ENCODE measurements at places on chromosomes 11 and 22. TPM values are rescaled to one million over a fixed set of nuclear protein-coding genes. Genes with fewer than 3 reads are reported as not detected.

Gene DNAL4
- total RNA-seq, result 24.5 TPM

Gene SLC22A8
- total RNA-seq, result not detected

Gene MISFA
- total RNA-seq, result 0.36 TPM

Gene RAG1
- 0.23 TPM for total RNA-seq

Gene RAB36
- 1.1 TPM for total RNA-seq

Gene TRIM48
- total RNA-seq, result not detected

Measured in PC-3 (cell line).